ENCODE measurements at places on chromosomes 16 and 17. TPM values are rescaled to one million over a fixed set of nuclear protein-coding genes. Genes with fewer than 3 reads are reported as not detected.

DNA sequence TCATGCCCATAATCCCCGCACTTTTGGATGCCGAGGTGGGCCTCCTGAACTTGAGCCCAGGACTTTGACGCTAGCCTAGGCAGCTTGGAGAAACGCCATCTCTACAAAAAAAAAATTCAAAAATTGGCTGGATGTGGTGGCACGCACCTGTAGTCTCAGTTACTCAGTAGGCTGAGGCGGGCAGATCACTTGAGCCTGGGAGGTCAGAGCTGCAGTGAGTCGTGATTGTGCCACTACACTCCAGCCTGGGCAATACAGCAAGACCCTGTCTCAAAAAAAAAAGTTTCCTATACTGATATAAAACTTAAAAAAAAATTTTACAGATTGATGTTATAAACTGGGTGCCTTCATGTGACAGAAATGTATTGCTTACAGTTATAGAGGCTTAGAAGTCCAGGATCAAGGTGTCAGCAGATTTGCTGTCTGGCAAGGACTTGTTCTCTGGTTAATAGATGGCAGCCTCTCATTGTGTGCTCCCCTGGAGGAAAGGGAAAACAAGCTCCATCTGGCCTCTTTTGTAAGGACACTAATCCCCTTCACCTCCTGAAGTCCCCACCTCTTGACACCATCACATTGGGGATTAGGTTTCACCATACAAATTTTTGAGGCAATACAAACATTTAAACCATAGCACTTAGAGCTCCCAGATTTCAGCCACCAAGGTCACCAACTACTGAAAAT is 8.5 kb upstream of the CES3 start:
- no peak for DNase-seq

DNA sequence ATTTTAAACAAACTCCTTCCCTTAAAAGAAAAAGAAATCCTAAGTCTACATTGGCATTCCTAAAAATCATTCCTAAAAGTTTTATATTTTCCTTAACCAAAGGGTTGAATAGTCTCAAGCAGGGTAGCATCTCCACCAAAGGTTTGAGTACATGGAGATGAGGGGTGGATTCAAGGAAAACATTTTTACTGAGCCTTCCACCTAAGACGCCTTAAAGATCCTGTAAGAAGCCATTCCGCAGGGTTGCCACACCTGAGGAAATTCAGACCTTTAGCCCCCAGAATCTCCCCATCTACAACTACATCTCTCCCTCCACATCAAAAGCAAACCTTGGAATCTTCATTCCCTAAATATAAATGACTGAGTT is 7.7 kb upstream of the AKTIP start:
- DNase-seq: no peak

CCL14 gene
- not detected for polyA plus RNA-seq

- DNase-seq: no peak
Observed at GRCh38 chr16:50248845-50249244, 17.5 kb upstream of the ADCY7 start.

- DNase-seq: no peak
Observed at GRCh38 chr17:79792984-79793923, 3.6 kb downstream of the CBX8 start.

- DNase-seq: no peak
Observed at GRCh38 chr16:67248401-67249177, at the start of gene SLC9A5. SLC9A5 (plus strand) TSS chr16:67248979; CDS start chr16:67249015, 36 bp downstream.

LGALS9B gene
- polyA plus RNA-seq: 8.5 TPM

RHBDL1 gene
- 2.7 TPM for polyA plus RNA-seq

- DNase-seq: peak; percentile 17
Observed at GRCh38 chr17:39239640-39240314, 14.0 kb upstream of the STAC2 start.

TBC1D3I gene
- 0.03 TPM for polyA plus RNA-seq

DNA sequence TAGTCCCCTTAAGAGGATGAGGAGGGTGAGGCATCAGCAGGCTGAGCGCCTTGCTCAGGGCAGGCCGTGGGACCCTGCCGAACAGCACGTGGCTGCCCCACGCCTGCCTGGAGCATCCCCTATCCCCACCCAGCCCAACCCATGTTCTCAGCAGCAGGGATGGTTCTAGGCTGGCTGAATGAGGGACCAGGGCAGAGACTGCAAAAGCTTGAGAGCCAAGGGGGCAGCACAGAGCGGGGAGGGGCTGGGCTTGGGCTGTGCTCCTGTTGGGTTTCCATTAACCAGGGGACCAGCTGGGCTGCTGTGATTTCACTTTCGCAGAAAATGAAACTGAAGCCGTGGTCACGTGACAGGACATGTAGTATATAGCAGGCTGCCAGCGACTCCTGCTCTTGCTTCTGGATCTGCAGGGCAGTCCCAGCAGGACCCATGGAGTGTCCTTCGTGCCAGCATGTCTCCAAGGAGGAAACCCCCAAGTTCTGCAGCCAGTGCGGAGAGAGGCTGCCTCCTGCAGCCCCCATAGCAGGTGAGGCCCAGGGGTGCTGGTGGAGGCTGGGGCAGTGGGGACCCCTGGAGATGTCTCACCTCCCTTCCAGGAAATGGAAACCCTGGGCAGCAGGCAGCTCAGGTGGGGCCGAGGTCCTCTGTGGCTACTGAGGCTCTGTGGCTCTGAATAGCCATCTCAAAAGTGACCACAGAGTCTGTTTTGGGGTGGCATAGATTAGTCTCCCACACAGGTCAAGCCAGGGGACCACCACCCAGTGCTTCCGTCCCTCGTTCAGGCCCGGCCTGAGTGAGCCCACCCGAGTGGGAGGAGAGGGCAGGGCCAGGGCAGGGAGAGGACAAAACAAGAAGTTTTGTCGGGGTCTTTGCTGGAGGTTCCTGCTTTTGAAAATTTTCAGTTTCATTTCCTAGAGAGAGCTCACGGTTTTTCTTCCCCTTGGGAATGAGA is 2.9 kb downstream of the RNF213 start:
- no peak for DNase-seq

ODAD4 gene
- polyA plus RNA-seq: 0.07 TPM

TBC1D26 gene
- not detected for polyA plus RNA-seq

CCL17 gene
- not detected for polyA plus RNA-seq

DNA sequence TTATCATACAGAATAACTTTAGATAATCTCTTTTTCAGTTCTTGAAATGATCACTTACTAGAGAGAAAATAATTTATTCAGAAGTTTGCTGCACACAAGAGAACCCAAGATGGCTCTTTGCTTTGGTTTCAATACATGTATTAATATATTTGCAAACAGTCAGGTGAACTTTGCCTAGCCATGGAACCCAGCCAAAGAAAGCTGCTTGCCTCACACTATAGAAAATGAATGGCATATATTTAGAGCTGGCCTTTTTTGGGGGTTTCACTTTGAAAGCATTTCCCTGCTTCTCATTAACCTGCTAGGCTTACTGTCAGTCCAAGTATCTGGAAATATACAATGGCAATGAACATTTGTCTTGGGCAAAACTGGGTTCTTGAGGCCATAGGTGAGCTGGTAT is 75.3 kb downstream of the MRTFB start:
- DNase-seq: no peak

BICDL2 gene
- 2.8 TPM for polyA plus RNA-seq
